ENCODE measurements at places on chromosomes 2 and 18.

DNA sequence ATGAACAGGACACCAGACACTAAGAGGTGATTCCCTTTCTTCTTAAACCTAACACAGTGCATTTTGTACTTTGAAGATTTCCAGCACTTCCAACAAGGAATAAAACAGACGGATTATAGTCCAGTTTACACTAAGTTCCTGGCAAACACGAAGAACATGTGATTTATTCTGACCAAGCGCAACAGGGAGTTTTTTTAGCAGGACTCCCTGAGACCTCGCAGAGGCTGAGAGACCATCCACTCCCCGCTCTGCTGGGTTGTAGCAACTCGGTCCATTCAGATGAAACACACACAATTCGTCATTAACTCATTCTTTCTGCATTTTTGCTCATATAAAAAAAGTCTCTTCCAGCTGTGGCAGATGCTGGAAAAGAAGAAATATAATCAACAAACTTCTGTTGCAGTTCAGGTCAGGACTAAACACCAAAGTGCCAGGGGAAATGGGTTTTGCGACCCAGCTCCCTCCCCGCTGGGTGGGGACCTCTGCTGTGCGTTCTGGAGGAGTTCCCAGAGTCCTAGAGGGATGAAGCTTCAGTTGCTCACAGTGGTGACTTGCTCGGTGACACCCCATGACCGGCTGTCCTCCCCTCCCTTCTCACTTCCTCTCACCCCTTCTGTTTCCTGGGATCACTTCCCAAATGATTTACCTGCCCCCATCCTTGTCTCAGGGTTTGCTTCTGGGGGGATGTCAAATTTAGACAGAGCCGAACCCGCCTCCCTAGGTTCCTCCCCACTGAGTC lies 52.5 kb downstream of the KCNF1 start:
- DNase-seq: no peak

DNA sequence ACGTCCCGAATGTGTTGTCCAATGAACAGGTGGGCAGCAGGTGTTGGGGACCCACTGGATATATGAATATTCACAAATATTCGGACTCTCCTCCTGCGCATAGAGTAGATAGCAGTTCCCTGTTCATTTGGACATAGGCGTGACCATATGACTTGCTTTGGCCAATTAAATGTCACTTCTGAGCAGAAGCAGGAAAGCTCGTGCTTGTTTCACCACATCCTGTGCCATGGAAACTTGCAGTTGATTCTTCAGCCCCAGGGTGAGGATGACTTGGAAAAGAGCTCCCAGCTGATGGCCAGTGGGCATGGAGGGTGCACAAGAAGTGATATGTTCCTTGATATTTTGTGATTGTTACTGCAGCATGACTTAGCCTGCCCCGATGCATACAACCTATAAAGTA lies 52.6 kb downstream of the PTPRM start:
- DNase-seq: no peak

GRCh38 chr2:37489536-37489935 lies 145.1 kb downstream of the QPCT start:
- no peak for DNase-seq

DNA sequence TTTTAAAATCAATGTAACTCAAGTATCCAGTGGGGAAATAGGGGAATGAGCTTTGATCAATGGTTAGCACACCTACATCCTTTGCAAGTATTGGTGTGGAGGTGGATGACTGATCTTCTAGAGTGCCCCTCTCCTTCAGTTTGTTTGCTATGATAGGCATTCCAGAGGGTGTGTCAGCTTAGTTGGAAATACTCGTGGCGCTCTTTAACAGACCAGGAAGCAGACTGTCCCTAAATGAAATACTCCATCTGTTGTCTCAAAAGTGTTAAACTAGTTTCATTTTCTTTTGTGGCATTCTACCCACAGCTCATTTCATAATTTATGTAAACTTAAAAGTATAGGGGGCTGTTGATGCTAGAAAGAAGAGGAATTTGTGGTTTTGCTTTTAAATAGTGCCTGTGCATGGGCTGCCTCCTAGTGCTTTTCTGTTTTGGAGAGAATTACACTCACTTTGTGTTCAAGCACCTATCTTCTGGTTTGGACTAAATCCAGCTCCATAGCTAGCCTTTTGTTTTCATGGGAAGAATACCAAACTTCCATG lies 66.2 kb downstream of the STAT1 start:
- DNase-seq: no peak

- DNase-seq: no peak
Measured at GRCh38 chr18:80179857-80180558, 67.3 kb downstream of the PARD6G start.

- no peak for DNase-seq
Measured at GRCh38 chr18:59528866-59529265, 168.4 kb downstream of the CCBE1 start.

Measured in activated effector memory CD4-positive, alpha-beta T cell treated with Interleukin-2 at 50 U/mL for 16 hours (primary cell).